ENCODE measurements at places on chromosomes 4 and X.

GRCh38 chrX:129931411-129932015 lies 25.5 kb downstream of the UTP14A start:
- peak; percentile 83 for DNase-seq

- DNase-seq, result no peak
Observed at GRCh38 chr4:17636341-17636695, 21.9 kb downstream of the MED28 start.

GRCh38 chr4:93396272-93396671 lies 432.3 kb upstream of the ATOH1 start:
- no peak for DNase-seq

GRCh38 chr4:48546336-48546735 lies 56.3 kb downstream of the ZAR1 start:
- DNase-seq, result peak; percentile 16

DNA sequence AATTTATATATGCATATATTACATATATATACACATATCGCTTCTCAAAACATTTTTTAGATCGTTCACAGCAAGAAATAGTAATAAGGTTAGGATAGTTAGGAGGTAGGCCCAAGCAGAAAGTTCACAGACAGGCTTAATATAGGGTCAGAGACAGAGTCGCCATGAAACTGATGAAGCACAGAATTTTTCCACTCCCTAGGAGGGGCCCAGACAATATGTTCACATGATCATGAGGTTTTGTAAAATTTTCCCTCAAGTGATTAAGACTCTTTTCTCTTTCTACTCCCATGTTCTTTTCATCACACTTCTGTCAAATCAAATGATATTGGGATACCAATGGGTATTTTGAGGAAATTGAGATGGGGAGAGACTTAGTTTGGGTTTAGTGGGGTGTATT lies 5.2 kb upstream of the ENAM start:
- no peak for DNase-seq

- peak; percentile 9 for DNase-seq
Observed at GRCh38 chr4:122710434-122711308, 21.8 kb upstream of the BBS12 start.

DNA sequence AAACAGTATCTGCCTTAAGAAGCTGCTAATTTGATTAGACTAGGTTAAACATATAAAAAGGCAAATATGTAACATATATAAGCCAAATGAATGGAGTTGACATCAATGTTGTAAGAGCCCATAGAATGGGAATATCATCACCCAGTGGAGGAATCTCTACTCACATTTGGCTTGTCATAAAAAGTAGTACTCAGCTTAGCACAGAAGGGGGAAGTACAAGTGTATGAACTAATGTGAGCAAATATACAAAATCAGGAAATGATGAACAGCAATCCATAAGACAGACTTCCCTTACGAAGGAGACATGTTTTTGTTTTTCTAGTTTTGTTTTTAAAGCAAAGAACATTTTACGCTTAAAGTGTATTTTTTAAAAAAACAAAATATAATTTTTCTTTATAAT lies 74.9 kb downstream of the MAB21L2 start:
- DNase-seq, result no peak

DNA sequence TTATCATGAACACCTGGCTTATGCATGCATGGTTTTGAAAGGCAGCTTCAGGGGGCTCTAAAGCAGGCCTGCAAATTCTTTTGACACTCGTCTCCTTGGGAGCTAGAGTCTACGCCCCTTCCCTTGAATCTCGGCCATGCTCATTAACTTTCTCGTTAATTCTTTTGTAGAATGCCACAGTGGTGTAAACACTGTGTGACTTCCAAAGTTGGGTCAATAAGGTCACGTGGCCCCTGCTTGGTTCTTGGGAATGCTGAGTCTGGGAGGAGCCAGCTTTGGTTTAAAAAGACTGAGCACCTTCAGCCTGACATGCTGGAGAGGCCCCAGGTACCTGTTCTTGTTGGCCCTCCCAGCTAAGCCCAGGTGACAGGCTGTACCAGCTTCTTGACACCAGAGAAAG lies 228.4 kb downstream of the DHRSX start:
- DNase-seq, result no peak

DNA sequence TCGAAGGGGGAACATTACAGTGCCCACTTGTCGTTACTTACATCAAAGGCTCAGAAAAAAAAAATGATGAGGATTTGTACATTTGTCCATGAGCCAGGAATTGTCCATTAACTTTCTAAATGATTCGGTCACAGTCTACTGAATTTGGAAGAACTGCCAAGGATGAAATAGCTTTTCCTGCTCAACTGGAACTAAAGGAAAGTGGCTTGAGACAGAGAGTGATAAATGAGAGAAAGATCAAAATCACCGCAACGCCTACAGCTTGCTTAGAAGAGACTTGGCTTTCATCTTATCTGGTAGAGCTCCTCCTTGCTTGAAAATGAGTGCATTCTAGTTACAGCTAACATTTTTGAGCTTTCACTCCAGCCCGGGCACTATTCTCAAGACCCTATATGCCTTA lies 55.5 kb upstream of the ADGRG2 start:
- no peak for DNase-seq

GRCh38 chr4:153585026-153585425 lies 99.1 kb upstream of the TLR2 start:
- no peak for DNase-seq

- no peak for DNase-seq
Observed at GRCh38 chr4:147327322-147327721, 153.6 kb upstream of the EDNRA start.
